ENCODE measurements at places on chromosomes 12 and 14.

- no peak for DNase-seq
Observed at GRCh38 chr14:93703941-93704340, 84.3 kb downstream of the PRIMA1 start.

DNA sequence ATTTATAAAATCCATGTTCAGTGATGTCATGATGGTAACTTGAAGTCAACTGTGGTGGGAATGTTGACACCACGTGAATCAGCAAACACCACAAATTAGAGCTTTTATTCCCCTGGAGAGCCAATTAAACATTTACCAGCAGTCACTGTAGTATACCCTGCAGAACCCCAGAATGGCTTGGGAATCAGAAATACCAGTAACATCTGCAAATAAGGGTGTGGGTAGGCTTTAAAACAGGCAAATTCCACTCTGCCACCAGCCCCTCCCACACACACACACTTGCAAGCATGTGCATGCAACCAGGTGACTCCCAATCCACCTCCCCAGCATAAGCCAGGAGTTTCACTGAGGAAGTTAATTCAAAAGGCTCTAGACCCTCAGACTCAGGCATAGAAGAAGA lies 63.6 kb upstream of the TMEM263 start:
- DNase-seq: no peak

DNA sequence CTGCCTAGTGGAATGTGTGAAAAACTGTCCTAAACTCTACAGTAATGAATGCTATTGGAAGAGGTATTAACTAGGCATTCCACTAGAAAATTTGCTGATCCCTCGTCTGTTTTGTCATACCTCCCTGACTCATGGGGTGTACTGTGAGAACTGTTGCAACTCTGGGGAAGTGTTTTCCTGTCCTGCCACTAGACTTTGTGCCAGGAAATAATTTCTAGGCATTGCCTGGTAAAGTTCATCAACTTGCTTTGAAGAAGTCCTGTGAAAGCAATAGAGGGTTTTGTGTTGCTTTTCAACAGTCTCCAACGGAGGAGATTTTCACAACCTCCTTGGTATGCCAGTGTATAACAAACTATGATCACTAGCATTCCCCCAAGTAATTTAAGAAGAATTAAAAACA lies 139.9 kb downstream of the AKAP6 start:
- no peak for DNase-seq

GRCh38 chr12:131991816-131992430 lies 42.2 kb downstream of the EP400 start:
- DNase-seq: no peak

- DNase-seq: no peak
Observed at GRCh38 chr12:110354172-110354780, 49.2 kb downstream of the ANAPC7 start.

DNA sequence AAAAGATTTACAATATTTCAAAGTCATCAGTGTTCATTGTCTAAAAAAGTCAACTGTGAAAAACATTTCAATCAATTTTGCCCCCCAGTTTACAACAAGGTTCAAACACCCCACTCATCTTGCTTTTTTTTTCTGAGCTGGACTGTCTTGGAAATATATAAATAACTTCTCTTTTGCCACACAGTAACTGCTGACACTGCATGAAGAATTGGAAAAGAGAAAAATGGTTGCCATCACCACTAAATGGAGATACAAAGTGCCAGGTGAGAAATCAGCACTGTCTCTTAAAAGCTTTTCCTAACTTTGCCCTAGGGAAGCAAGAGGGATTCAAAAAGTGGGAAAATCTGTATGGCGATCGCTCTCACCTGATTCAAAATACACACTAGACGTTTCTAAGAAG lies 101.4 kb downstream of the TRAFD1 start:
- no peak for DNase-seq

DNA sequence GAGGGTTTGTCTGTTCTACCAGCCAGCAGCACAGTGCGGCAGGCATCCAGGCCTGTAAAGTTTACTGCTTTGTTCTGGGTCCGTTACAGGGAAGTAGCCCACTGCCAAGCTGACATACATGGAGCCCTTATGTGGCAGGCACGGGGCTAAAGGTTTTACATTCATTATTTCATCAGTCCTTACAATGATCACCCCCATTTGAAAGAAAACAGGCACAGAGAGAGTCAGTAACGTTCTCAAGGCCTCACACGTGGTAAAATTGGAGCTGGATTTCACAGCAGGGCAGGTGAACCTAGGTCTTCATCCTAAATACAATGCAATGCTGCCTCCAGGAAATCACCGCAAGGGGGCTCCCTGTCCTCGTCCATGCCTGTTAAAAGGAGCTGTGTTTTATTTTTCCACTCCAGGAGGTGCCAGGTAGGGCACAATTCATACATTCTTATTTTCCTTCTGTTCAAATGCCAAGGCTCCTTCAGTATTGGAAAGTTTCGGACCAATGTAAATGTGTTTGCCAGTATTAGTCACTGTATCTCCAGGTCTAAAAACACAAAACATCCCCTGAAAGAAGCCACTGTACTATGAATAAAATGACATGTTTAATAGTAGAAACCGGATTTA lies 172.2 kb upstream of the GZMB start:
- peak; percentile 80 for DNase-seq

DNA sequence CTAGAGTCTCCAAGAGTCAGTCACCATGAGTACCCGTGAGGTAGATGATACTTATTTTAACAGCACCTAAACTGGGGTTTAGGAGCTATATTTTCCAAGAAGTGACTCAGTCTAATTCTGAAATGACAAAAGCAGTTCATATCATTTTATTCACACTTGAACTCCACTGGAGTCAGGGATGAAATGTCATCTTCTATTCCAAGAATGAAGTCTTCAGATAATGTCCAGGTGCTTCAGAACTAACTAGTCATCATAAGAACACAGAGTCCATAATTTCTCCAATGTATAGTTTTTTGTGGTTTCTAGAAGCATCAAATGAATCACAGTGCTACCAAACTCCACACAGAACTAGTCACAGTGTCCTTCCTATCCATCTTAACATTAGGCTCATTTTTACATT lies 13.3 kb downstream of the DNM1L start:
- no peak for DNase-seq

GRCh38 chr12:89243771-89244170 lies 108.5 kb downstream of the DUSP6 start:
- no peak for DNase-seq

GRCh38 chr12:1584326-1584725 lies 10.1 kb downstream of the FBXL14 start:
- no peak for DNase-seq

DNA sequence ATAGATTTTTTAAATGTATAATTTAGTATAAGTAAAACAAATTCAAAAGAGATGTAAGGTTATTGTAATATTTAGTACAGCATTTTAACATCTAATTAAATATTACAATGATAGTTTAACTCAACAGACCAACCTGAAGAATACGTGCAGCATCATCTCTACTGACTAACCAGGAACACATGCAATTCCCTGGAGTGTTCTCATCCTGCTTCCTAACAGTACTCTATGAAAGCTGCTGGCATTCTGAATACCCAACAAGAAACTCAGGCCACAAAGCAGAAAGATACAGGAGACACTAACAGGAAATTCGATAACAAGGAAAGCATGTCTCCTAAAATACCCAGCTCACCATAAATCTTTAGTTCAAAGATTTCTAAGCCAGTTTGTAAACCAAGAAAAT lies 58.3 kb downstream of the CEP83 start:
- no peak for DNase-seq

- DNase-seq: peak; percentile 37
Observed at GRCh38 chr12:57620936-57621496, 9.8 kb downstream of the ARHGEF25 start.

GRCh38 chr14:71418532-71419245 lies 511.4 kb downstream of the PCNX1 start:
- no peak for DNase-seq

DNA sequence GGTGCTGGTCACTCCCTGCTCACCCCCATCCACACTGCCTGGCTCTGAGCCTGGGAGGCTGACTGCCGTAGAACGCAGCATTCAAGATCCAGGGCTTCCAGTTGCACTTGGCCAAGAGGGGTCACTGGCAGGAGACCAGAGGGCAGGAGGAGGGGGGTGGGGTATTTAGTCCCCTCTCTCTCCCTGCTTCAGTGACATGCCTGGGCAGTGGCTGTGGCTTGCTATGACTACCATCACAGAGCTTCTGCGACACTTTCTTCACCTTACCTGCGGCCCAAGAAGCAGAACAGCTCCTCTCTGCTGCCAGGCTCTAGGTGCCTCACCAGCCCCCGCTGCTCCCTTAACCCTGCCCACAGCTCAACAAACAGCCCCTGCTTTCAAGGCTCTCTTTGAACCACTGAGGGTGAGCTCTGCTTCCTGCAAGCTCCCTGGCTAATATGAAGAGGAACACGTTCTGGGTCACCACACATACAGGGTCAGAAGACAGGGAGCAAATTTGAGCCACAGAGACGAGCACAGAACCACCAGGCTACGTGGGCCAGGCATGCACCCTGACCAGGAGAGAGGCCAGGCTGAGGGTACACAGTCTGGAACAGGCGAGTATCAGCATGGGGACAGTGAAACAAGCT lies 55.7 kb downstream of the ITPK1 start:
- peak; percentile 44 for DNase-seq

DNA sequence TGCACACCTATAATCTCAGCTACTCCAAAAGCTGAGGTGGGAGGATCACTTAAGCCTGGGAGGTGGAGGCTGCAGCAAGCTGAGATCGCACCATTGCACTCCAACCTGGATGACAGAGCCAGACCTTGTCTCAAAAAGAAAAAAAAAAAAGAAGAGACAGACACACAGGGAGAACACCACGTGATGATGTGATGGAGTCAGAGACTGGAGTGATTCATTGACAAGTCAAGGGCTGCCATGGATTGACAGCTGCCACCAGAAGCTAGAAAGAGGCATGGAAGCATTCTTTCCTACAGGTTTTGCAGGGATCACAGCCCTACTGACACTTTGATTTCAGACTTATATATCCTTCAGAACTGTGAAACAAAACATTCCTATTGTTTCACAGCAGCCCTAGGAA lies 3.5 kb upstream of the HCFC2 start:
- DNase-seq: no peak

DNA sequence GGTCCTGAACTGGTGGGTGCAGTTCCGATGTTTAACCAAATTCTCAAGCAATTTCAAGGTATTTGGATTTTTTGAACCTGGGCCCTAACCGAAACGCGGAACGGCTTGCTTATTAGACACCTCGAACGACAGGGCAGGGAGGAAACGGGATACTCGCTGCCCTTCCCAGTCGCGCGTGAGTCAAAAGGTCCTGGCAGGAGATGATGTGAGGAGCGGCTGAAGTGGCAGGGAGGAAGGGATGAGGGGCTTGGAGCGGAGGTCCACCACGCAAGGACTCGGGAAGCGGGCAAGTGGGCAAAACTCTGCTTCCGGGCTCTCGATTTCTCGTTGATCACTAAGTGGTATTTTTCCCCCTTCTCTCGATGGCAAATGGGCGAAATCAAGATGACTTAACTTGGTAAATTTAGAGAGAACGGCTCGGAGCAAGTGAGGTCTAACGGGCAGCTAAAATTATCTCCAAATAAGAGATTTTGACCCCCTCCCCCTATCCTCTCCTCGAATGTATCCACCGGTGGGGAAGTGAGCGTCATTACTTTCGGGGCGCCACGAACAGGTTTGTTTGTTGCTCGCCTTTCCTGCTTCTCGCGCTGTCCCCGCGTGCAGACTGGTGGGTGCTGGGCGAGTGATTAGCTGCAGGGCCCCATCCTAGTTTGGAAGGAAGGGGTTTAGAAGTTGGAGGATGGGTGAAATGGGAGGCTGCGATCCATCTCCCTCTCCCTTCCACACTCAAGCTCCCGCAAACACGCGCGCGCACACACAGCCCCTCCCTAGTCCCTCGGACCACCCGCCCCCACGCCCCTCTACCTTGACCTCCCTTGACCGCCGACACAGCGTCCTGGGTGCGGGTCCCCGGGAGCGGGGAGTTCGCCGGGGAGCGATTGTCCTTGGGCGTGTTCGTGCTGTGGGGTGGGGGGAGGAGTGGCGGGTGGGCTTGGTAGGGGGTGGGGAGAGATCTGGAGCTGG lies 986 bp upstream of the NTF3 start:
- DNase-seq: no peak

- no peak for DNase-seq
Observed at GRCh38 chr12:3185260-3185870, 108.2 kb downstream of the TSPAN9 start.

DNA sequence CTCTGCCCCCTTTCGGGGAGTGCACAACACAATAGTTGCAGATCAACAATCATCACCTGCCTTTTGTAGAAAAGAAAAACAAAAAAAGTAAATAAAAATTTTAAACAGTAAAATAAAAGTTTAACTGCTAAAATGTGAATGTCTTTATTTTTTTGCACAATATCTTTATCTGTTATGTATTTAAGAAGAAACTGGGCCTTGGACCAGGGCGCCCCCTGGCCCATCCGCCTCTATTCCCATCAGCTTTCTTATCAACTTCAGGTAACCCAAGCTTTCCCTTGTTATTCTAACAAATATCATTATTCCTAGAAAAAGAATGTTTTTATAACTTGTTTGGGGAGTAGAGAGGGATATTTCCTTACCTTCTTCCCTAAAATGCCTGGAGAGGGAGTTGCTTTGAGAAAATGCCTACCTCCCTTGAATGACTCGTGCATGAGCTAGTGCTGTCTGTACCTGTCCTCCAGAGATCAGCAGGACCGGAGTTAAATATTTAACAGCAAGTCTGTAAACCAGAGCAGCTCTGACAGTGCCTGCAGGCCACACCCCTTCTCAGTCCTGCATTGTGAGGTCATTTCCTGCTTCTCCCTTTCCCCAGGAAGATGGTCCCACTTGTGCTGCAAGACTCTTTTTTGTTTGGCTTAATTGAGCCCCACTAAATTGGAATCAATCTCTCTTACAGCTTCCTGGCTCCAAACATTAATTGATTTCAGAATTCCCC lies 192.8 kb upstream of the RGS6 start:
- no peak for DNase-seq

GRCh38 chr12:89350260-89350629 lies 2.1 kb downstream of the DUSP6 start:
- no peak for DNase-seq

- no peak for DNase-seq
Observed at GRCh38 chr14:93073910-93074769, 41.6 kb downstream of the ITPK1 start.

DNA sequence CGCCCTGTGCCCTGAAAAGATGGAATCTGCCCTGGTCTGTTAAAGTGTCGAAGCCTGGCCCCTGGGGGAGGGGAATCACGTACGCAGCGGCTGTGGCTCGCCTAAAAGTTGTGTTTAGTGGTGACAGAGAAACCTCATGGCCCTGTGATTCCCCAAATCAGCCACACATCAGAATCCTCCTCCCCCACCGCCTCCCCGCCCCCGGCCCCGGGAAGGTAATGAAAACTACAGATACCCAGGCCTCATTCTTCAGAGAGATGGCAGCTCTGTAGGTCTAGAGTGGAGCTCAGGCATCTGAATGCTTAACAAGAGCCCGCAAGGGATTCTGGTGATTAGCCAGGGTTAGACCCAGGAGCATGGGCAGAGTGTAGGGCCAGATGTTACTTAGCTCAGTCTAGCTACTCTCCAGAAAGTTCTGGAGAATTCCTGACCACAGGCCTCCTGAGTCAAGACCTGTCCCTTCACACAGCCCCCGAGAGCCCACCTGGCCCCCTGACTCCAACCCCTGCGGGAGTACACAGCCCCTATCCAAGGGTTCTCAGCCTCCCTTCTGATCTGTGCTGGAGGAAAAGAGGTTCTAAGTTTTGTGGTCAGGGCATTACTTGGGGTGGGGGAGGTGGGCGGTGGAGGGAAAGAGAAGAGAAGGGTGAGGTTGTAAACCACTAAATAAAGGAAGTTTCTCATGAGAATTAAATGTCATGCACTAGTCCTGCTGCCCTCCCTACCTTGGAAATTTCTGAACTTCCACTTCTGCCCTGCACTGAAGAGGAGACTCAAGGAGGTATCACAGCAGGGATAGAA lies 114.8 kb downstream of the PLXNC1 start:
- DNase-seq: no peak

- DNase-seq: no peak
Observed at GRCh38 chr12:50508970-50509663, 4.3 kb downstream of the DIP2B start.
